ENCODE measurements at places on chromosomes 5 and 9.

- peak; percentile 11 for DNase-seq
Measured at GRCh38 chr9:101465326-101465915, 29.8 kb upstream of the ALDOB start.

GRCh38 chr5:67957374-67957773, 258.2 kb upstream of the PIK3R1 start:
- no peak for DNase-seq

DNA sequence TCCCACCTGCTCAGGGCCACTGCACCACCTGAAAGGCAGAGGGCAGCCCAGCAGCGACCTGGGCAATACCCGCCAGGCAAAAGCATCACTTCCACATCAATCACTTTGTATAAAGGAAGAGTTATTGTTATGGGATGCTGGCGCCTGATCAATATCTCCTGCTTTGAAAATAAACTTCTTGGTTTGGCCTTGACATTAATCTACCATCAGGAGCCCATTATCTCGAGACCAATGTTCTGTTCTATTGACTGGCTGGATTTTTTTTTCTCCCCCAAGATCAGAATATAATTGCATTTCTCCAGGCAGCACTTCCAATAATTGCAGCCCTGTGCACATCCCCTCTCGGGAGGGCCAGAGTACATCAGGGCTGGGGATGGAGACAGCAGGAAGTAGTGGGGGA, 44.4 kb upstream of the SAP30L start:
- no peak for DNase-seq

DNA sequence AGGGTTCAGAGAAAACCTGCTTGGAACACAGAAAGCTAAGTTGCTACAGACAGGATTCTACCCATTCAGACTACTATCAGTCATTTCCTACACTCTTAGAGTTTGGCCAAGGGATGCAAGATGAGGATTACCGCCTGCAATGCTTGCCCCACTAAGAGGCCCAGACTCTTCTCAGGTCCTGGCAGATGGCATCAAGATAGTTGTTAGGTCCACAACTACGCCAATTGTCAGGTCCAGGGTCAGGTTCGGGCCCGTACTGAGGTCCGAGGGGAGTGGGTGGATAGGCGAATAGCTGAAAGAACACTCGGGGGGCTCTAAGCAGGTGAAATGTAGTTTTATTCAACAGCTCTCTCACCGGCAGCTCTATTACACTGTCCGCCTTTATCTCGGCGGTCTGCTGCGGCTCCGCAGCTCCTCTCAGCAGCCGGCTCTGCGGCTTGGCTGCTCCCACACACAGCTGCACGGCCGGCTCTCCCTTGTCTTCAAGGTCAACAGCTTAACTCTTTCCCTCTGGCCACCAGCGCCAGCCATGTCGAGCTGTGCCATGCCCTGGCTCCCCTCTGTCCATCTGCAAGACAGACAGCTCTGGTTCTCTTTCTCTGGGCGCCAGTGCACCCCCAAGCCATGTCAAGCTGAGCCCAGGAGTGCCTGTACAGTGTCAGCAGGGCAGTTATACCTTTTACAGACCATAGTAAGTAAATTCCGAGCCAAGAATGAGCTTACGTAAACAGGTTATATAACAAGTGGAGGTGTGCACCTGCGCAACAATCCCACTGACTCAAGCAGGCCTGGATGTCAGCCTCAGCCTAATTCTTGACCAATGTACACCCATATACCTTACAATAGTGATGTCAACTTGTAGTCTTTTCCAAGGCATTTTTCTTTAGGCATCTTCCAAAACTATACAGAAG, 24.0 kb downstream of the ENC1 start:
- no peak for DNase-seq

DNA sequence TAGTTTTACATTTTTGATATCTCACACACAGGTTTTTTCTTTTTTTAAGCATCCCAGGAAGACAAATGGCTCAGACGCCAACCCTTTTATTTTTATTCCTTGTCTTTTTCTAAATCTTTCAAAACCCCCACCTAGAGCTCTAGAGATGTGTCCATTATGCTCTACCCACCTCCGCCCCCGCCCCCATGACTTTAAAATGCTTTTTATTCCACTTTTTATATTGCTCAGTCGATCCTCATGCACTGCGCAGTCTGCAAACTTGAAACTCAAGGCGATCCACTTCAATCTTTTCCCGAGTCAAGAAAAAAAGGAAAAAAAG, 411 bp upstream of the MAT2B start:
- DNase-seq: no peak

DNA sequence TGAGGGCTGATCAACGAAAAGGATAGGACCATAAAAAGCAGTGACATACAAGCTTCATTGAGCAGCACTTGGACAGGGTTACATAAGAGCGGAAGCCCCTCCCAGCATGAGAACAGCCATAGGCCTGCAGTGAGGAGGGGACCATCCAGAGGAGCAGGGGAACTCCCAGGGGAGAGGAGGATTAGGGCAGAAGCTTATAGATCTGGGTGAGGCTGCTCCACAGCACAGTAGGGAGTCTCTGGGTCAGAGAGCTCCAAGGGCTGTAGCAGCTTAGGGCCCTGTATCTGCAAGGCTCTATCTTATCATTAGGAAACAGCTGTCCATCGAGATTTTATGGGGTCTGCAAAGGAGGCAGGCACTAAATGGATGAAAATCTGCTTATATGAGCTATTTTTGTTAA, 186.6 kb downstream of the DOCK8 start:
- no peak for DNase-seq

DNA sequence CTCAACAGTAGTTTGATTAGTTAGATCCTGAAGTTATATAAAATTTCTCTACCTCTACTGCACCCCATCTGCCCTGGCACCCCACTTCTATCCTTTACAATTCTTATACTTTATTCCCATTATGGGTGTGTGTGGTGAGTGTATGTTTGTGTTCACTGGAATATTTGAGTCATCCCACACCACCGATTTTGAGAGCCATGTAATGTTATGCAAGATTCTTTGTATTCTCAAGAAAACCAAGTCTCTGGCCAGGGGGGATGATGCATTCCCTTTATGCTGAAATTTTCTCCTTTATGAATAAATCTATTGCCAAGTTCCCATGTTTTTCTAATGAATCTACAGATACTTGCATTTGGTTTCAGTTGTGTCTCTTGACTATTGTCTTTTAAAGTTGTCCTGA, 266.8 kb downstream of the ARHGEF28 start:
- DNase-seq: no peak

DNA sequence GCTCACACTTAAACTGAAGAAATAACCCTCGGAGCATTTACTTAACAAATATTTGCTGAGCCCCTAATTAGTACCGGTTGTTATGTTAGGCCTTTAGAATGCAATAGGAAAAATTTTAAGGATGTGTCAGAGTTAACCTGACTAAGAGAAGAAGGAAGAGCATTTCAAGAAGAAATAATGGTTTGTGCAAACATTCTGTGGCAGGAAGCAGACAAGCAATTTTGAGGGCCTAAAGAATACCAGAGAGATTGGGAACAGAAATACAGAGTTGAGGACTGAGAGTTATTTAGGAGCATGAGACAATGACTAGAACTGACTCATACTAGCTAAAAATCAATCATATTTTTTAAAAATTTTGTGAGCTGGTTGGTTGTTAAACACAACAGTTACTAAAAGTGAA, 218.8 kb downstream of the PRR16 start:
- DNase-seq: no peak

DNA sequence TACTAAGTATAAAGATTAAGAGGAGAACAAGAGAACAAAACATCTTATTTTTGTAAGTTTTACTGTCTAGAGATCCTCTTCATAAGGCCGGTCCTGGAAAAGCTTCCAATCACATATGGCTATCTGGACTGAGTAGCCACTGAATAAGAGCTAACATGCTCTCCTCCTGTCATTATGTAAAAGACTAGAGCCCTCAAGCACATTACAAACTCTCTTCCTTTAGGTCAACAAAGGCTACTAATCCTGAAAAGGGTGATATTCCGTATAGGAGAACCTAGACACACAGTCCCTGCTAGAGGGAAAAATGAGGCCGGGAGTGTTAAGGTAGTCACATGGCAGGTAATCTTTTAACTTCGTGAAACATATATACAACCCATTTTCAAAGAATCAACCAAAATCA, 665.6 kb downstream of the EFNA5 start:
- no peak for DNase-seq

DNA sequence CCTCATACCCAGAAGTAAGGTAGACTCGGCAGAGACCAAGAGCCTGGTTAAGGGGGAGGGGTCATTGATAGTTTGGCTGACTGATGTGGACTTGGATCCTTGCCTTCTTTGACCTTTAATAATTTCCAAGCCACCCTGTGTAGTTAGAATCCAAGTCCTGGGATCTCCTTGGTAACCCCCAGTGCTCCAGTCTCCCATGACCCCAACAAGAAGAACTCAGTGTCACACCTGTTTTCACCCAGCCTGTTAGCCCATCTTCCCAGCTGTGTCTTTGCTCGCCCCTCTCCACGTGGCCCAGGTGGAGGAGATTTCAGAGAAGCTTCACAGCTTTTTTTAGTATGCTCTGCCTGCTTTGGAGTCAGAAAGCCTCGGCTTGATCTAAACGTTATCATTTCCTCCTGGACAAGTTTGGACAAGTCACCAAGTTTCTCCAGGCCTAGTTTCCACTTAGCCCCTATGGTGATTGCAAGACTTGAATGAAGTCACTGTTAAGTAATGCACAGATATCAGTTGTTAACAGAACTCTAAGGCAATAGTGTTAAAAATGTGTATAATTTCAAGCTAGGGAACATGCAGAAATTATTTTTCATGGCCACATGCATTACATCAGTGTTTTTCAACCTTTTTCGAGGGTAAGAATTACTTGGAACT, 170.0 kb downstream of the TMEM38B start:
- DNase-seq: no peak

GRCh38 chr9:92438900-92439526, 14.7 kb upstream of the OMD start:
- DNase-seq: no peak

DNA sequence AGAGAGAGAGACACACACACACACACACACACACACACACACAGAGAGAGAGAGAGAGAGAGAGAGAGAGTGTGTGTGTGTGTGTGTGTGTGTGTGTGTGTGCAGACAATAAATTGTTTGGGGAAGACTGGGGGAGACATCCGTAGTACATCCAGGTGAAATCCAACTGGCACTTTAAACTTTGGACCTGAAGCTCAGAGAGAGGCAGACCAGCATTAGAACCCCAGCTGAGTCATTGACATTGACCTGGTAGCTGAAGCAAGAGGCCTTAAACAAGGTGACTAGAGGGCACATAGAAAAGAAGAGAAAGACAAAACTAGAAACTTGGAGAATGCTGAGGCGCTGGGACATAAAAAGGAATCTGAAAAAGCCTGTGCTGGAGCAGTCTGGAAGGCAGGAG, 251.5 kb downstream of the CRB2 start:
- no peak for DNase-seq

DNA sequence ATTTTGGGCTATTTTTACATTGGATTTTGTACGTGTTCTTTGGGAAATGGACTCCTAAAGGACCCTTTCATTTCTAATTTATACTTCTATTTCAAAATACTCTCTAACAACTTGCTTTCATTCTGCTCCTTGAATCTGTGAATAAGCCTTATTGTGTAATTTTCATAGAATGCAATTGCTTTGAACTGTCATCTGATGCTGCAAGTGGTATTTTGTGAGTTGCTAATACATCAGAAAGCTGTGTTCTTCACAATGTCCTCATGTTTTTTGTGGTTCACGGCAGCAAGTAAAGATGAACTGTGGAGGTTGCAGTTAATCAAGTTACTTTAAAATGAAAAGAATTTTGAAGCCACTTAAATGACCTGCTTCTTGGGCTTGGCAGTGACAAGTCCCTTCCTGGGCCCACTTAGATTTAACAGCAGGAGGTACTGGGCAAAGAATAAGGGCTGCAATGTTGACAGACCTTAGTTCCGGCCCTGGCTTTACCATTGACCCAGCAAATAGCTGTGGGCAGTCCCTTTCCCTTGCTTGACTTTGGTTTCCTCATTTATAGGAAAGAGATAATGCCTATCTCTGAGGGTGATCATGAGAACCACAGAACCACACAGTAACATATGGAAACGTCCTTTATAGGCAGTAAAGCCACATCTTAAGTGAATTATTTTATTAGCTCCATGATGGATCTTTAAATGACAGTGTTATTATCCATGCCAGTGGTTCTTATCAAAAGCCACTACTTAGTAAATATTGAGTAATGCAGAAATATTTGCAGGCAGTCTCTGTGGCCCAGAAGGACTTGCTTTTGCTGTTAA, 54.8 kb downstream of the IQGAP2 start:
- no peak for DNase-seq

DNA sequence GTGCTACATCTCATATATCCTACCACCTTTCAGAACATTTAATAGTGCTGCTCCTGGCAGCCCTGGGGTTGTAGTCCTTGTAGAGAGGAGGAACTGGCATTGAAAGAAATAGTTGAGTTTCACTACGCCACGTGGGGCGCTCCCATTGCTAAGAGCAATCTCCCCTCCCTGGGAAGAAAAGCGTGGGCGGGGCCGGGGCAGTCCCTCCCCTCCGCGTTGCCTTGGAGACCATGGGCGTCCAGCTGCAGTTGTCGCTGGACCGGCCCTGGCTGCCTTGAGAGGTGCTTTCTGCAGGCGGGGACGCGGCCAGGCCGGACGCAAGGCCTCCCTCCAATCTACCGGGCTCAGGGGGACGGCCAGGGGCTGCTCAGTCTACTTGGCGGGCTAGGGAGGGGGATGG, 368 bp upstream of the CCDC180 start:
- DNase-seq: no peak

GRCh38 chr5:61322738-61323725, 9.0 kb upstream of the ZSWIM6 start:
- DNase-seq: no peak

DNA sequence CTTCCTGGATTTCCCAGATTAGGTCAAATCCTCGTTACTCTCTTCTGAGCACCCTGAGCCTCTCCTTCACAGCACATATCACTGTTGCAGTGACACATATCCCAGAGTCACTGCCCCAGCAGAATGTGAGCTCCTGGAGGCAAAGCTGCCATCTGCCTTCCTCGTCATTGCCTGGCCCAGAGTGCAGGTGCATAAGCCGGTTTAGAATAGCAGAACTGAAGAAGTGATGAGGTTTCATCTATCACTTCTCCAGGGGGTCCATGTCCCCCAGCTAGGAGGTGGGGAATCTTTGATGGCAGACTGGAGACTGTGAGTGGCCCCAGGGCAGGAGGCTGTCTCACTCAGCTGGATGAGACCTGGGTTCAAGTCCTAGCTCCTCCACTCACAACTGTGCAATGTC, 25.8 kb downstream of the NIPAL4 start:
- DNase-seq: no peak

GRCh38 chr5:79962575-79963222, 28.4 kb downstream of the MTX3 start:
- no peak for DNase-seq
